Activated CD8-positive, alpha-beta memory T cell treated with anti-CD3 and anti-CD28 coated beads, Interleukin-2, amount 10 ng/mL, durations not matched to agents 7 days and 5 days (primary cell): ENCODE measurements at places on chromosomes 4 and X.

DNA sequence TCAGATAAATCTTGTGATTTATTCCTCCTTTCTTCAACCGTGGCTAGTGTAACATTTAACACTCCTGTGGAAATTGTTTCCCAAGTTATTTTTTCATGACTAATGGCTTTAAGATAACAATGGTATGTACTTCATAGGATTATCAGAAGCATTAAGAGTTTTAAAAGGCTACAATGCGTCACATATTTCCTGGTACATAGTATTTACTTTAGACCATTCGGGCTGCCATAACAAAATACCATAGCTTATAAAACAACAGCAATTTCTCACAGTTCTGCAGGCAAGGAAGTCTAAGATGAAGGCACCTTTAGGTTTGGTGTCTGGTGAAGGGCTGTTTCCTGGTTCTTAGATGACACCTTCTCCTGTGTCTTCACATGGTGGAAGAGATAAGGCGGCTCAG lies 158.6 kb downstream of the PAPSS1 start:
- no peak for DNase-seq
- H3K4me3 ChIP-seq: no peak overlapping the region
- H3K36me3 ChIP-seq: no peaks in the 10 kb centered on the region
- H3K4me1 ChIP-seq: no peaks in the 10 kb centered on the region

DNA sequence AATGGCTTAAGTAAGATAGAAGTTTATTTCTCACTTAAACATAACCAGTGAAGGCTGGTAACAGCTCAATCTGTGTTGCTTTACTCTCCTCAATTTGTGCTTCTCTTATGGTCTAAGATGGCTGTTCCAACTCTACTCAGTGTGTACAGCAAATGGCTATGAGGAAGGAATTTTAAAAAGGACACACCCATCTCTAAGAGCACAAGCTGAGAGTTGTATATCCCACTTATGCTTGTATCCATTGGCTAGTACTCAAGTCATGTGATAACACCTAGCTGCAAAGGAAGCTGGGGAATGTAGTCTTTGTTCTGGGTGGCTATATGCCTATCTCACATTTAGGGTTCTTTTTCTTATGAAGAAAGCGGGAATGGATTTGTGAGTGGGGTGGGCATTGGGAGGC lies 63.3 kb downstream of the GPAT3 start:
- H3K27me3 ChIP-seq: no peaks in the 10 kb centered on the region
- H3K4me3 ChIP-seq: no peak overlapping the region
- no peak for DNase-seq
- no peaks in the 10 kb centered on the region for H3K4me1 ChIP-seq
- H3K27ac ChIP-seq: no peak overlapping the region
- peaks cover 23% of the 10 kb centered on the region for H3K36me3 ChIP-seq

- H3K27ac ChIP-seq: no peak overlapping the region
- H3K27me3 ChIP-seq: no peaks in the 10 kb centered on the region
- H3K4me3 ChIP-seq: no peak overlapping the region
- DNase-seq: no peak
- H3K4me1 ChIP-seq: no peaks in the 10 kb centered on the region
- no peaks in the 10 kb centered on the region for H3K36me3 ChIP-seq
Observed at GRCh38 chrX:153537080-153537479, 19.6 kb downstream of the ATP2B3 start.

DNA sequence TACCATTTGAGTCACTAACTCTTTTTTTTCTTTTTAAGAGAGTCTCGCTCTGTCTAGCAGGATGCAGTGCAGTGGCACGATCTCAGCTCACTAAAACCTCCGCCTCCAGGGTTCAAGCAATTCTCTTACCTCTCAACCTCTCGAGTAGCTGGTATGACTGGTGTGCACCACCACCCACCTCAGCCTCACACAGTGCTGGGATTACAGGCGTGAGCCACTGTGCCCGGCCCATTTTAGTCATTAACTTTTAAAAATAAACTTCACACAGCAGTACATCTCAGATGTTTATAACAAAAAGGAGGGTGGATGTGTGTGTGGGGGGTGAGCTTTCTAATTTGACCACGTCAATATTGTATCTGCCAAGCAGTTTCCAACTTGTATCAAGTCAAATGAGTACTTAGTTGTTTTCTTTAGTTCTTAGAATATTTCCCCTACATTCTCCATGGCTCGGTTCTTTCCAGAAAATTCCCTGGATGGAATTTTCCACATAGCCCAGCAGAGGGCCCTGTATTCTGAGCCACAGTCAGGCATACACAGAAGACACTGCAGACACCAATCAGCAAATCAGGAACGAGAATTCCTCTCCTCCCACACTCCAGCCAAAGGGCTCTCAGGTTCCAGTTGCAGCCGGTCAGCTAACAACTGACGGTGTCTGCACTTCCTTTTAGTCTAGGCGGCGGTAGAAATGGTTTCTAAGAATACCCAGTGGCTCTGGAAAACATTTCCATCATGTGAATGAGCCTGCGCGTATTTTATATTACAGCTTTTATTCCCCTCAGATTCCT lies 20.1 kb upstream of the ARAF start:
- H3K27ac ChIP-seq: no peak overlapping the region
- no peaks in the 10 kb centered on the region for H3K4me1 ChIP-seq
- H3K27me3 ChIP-seq: peaks cover 3% of the 10 kb centered on the region

GRCh38 chr4:125736057-125736456 lies 421.3 kb downstream of the FAT4 start:
- H3K36me3 ChIP-seq: no peaks in the 10 kb centered on the region
- no peak overlapping the region for H3K4me3 ChIP-seq
- H3K4me1 ChIP-seq: no peaks in the 10 kb centered on the region
- no peak for DNase-seq

DNA sequence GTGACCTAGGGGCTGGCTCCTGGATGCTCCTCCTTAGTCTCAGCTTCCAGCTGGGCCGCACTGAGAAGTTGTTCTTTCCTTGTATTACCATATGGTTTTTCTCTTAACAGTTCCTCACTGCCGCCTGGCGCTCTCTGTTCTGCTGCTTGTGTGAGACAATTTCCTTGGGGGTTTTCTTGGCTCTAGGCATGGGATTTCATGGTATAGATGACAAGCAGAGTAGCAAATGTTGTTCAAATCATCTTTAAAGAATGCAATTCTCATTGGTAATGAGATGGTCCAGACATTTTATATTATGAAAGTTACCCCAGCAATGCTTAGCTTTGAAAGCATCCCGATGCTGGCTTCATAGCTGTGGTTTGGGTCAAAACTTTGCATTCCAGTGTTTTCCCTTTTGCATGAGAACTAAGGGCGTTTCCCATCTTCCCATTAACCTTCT lies 37.6 kb downstream of the SEPTIN11 start:
- peaks cover 64% of the 10 kb centered on the region for H3K4me1 ChIP-seq
- peaks cover 43% of the 10 kb centered on the region for H3K27me3 ChIP-seq
- H3K27ac ChIP-seq: no peak overlapping the region
- H3K4me3 ChIP-seq: no peak overlapping the region

GRCh38 chr4:147311956-147312355 lies 168.9 kb upstream of the EDNRA start:
- no peak for DNase-seq
- no peaks in the 10 kb centered on the region for H3K27me3 ChIP-seq
- H3K27ac ChIP-seq: no peak overlapping the region
- no peak overlapping the region for H3K4me3 ChIP-seq
- H3K4me1 ChIP-seq: no peaks in the 10 kb centered on the region

DNA sequence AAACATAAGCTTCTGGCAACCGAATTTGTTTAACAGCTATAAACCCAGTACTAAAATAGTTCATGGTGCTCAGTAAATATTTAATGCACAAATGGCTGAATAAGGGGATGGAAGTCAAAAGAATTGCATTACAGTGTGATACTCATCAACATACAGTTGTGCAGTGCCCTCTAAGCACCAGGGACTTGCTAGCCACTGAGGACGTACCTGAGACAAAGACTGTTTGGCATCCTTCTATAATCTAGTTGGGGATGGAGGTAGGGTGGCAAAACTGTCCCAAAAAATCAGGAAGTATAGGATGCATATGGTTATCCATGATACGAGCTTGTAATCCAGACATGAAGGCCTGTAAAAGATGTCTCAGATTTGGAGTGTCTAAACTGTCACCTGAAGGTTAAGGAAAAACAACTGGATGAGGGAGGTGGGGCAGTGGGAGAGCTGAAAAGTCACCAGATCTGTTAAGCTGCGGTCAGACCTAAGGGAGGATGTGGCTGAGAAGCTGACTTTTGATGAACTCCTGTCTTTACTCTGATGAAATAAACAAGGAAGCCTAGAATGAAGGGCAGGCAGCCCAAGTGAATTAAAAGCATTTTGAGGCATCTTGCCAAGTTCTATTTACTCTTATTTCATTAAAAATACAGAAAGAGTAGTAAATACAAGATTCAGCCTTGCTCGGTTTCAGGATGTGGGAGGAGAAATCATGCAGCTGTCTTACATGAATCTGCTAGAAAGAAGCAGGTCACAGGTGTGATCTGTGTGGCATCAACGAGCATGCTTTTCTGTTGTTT lies 12.0 kb upstream of the CD38 start:
- DNase-seq: peak; percentile 83
- H3K27ac ChIP-seq: peak overlapping the region; percentile 92
- H3K4me3 ChIP-seq: peak overlapping the region; percentile 23

- no peak for DNase-seq
- no peak overlapping the region for H3K4me3 ChIP-seq
- H3K27ac ChIP-seq: no peak overlapping the region
- H3K4me1 ChIP-seq: no peaks in the 10 kb centered on the region
Observed at GRCh38 chr4:84877051-84877833, 89.2 kb downstream of the WDFY3 start.

GRCh38 chrX:71542411-71542810 lies 9.5 kb downstream of the OGT start:
- peak overlapping the region; percentile 62 for H3K4me3 ChIP-seq
- H3K36me3 ChIP-seq: peaks cover 68% of the 10 kb centered on the region
- no peaks in the 10 kb centered on the region for H3K27me3 ChIP-seq
- H3K27ac ChIP-seq: peak overlapping the region; percentile 72
- DNase-seq: no peak

GRCh38 chrX:149152941-149153340 lies 352.2 kb downstream of the IDS start:
- H3K27me3 ChIP-seq: no peaks in the 10 kb centered on the region
- H3K4me3 ChIP-seq: no peak overlapping the region
- H3K36me3 ChIP-seq: no peaks in the 10 kb centered on the region
- no peak overlapping the region for H3K27ac ChIP-seq
- DNase-seq: no peak

GRCh38 chrX:39070009-39070408 lies 268.8 kb downstream of the MID1IP1 start:
- no peaks in the 10 kb centered on the region for H3K27me3 ChIP-seq
- no peak overlapping the region for H3K4me3 ChIP-seq
- H3K27ac ChIP-seq: no peak overlapping the region
- H3K36me3 ChIP-seq: no peaks in the 10 kb centered on the region
- H3K4me1 ChIP-seq: no peaks in the 10 kb centered on the region

DNA sequence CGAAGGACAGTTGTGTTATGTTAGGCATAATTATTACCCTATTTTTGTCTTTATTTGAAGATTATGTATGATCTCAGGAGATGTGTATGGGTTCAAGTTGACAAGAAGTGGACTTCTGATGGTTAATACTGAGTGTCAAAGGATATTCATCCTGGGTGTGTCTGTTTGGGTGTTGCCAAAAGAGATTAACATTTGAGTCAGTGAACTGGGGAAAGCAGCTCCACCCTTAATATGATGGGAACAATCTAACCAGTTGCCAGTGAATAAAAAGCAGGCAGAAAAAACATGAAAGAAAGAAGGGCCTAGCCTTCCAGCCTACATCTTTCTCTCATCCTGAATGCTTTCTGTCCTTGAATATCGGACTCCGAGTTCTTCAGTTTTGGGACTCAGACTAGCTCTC lies 332.6 kb downstream of the DTHD1 start:
- H3K27ac ChIP-seq: no peak overlapping the region
- H3K4me3 ChIP-seq: no peak overlapping the region
- no peaks in the 10 kb centered on the region for H3K36me3 ChIP-seq
- H3K4me1 ChIP-seq: no peaks in the 10 kb centered on the region

GRCh38 chr4:121823505-121824170 lies at the start of gene CCNA2:
CCNA2 (minus strand) TSS chr4:121823883; CDS start chr4:121823628, 255 bp downstream.
- H3K4me1 ChIP-seq: peaks cover 34% of the 10 kb centered on the region
- peak within 1 kb of the TSS; percentile 99 for H3K4me3 ChIP-seq
- H3K27me3 ChIP-seq: no peaks in the 10 kb centered on the region
- H3K27ac ChIP-seq: peak within 1 kb of the TSS; percentile 99

GRCh38 chrX:111483135-111483534 lies 28.3 kb upstream of the SERTM2 start:
- H3K27me3 ChIP-seq: peaks cover 3% of the 10 kb centered on the region
- DNase-seq: no peak
- no peak overlapping the region for H3K4me3 ChIP-seq
- H3K27ac ChIP-seq: no peak overlapping the region
- H3K4me1 ChIP-seq: no peaks in the 10 kb centered on the region

- no peak overlapping the region for H3K4me3 ChIP-seq
- H3K27ac ChIP-seq: no peak overlapping the region
- no peaks in the 10 kb centered on the region for H3K36me3 ChIP-seq
- DNase-seq: no peak
- no peaks in the 10 kb centered on the region for H3K27me3 ChIP-seq
- H3K4me1 ChIP-seq: no peaks in the 10 kb centered on the region
Observed at GRCh38 chr4:187073820-187074219, 350.2 kb upstream of the FAT1 start.

DNA sequence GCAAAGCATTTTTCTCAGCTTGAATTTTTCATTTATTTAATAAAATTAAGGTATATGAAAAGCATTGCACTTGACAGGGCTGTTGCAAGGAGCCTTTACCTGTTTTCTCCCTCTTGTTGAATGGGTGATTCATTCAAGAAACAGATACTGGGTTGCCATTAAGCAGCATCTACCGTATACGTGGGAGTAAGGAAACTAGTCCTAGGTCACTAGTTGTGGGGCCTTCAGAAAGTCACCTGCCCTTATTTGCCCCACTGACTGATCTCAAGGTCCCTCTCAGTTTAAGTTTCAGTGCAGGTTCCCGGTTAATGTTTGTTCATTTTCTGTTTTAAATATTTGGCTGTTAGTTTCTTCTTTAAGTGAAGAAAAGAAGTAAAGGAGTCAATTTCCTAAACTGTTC lies 34.0 kb downstream of the LHFPL1 start:
- H3K4me3 ChIP-seq: no peak overlapping the region
- no peak overlapping the region for H3K27ac ChIP-seq
- DNase-seq: no peak
- no peaks in the 10 kb centered on the region for H3K27me3 ChIP-seq
- no peaks in the 10 kb centered on the region for H3K36me3 ChIP-seq

DNA sequence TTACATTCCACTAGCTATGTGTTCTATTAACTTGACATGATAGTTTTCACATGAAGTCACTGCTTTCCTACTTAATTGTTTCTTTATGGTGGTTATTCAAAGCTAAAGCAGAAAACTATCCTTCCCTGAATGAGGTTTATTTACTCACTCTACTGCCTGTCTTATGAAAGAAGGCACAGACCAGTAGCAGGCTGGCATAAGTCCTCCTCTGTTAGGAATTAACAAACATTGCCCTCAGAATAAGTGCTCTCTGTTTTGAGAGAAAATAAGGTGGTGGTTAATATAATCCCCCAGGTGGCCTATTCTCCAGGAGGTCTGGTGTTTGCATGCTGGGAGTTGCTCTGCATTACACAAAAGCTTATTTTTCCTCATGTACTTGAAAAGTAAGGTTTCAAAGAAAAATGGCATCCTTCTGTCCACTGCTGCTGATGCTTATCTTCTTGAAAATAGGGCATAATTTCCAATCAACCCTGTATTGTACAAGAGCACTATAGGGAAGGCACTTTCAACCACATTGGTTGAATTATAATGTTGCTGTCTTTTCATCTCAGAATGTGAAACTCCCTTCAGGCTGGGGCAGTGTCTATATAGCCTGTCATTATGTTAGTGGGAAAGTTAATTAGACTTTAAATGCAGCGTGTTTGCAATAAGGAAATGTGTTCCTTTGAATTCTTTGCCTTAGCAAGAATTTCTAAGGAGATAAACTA lies 119.7 kb upstream of the TBC1D9 start:
- no peaks in the 10 kb centered on the region for H3K36me3 ChIP-seq
- DNase-seq: no peak
- H3K27me3 ChIP-seq: peaks cover 2% of the 10 kb centered on the region
- H3K27ac ChIP-seq: no peak overlapping the region
